ENCODE measurements at places on chromosomes 13 and 19.
A peak's percentile ranks its signal among the peaks of the same experiment; 100 is the strongest.

- no peak for DNase-seq
These were observed 14.9 kb downstream of the FXYD5 start for GRCh38 chr19:35169221-35169995.

GRCh38 chr19:14507704-14508542 lies 10.3 kb downstream of the DNAJB1 start:
- no peak for DNase-seq

DNA sequence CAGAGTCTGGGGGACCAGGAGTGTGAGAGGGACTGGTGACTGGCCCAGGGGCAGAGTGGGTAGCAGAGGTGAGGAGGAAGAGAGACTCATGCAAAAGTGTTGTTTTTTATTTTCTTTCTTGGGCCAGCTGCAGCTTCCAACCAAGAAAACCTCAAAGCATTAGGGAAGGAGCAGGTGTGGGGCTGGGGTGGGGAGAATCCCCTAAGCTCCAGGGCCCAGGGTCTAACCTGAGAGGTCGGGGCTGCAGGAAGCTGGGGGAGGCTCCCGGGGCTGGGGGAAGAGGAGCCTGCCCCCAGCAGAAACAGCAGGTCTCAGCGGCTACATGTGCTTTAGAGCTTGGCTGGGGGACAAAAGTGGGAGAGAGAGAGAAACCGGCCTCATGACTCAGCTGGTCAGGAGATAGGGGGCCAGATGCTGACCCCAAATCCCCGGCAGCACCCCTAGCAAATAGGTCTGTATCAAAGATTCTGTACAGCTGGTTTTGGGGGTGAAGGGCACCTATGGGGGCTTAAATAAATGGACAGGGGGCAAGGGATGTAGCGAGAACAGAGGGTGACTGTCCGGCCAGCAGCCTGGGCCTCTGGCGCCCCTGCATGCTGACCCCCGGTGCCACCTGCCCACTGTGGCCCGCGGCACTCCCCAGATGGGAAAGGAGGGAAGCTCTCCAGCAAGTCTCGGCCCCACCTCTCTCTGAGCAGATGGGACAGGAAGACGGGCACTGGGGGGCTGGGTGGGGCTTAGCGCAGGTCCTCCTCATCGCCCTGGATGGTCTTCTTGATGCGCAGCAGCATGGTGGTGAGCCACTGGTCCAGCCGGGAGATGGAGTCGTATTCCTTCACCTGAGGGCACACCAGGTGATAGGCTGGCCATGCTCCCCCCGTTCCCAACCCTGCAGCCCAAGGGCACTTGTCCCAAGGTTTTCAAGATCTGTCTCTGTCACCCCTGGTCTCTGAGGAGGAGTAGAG lies 3.8 kb upstream of the KPTN start:
- DNase-seq, result no peak

DNA sequence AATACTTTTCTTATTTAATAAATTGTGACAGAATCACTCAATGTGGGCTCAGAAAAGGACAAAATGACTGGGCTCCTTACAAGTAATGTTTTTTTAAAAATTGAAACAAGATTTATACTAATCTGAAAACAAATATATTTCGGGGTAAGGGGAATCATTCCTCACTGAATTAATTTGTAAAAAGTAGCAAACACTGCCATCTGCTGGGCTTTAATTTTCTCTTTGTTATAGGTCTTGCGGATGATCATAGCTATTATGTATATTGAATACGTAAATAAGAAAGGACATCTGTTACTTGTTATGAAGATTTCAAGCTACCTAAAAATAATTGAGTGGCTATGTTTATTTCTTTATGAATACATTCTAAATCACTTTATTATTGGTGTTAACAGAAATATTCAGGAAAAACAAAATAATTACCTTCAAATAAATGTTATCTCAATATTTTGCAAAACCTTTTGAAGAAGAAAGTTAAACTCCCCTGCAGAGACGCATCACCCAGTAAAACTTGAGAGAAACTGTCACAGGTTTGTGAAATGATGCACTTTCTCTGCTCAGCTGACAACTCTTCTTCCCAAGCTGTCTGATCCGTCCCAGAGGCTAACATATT lies 17.8 kb upstream of the ENOX1 start:
- DNase-seq, result no peak

DNA sequence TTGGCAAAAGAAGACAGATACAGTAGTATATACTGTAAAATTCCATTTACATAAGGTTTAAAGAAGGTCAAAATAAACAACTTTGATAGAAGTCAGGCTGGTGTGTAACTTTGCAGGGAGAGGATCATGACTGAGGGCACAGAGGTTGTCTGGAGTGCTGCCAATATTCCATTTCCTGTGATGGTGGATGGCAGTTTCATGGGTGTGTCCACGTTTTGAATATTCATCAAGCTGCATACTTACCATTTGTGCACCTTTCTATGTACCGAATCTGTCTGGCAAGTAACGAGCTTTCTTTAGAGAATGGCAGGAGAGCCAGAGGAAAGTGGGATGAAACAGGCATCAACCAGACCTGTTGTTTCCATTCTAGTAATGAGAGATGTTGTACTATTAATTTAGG lies 420.5 kb upstream of the HTR2A start:
- no peak for DNase-seq

- DNase-seq, result no peak
These were observed 72.7 kb downstream of the URI1 start for GRCh38 chr19:30014770-30015169.

- no peak for DNase-seq
These were observed 1759.9 kb upstream of the PCDH20 start for GRCh38 chr13:63175536-63175935.

GRCh38 chr19:55160128-55160985 lies 2.8 kb upstream of the TNNI3 start:
- peak; percentile 67 for DNase-seq

DNA sequence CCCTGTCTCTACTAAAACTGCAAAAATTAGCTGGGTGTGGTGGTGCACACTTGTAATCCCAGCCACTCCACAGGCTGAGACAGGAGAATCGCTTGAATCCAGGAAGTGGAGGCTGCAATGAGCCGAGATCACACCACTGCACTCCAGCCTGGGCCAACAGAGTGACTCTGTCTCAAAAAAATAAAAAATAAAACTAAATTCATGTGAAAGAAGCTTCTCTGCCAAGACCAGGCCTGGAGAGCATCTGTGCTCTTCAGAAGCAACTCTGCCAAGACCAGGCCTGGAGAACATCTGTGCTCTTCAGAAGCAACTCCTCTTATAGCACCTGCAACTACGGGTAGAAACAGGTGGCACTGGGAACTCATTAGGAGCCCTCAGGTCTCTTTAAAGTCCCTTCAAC lies 37.7 kb downstream of the CRYL1 start:
- DNase-seq, result no peak

- peak; percentile 72 for DNase-seq
These were observed 15.0 kb upstream of the SLC35E1 start for GRCh38 chr19:16586991-16587832.

DNA sequence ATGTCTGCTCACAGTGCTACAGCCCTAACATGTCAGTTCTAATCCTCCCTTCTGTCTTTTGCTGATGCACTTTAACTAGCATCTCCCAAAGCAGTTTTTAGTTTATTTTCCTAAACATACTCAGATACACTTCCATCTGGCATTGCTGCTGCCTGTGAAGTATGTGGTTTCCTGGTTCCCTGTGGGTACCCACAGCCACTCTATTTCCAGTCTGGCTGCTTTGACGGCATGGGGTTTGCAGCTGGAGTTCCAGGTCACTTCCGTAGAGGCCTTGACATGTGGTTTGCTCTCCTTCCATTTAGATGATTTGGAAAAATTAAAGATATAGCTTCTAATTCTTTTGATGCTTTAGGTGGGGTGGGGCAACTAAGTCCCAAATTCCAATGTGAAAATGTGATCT lies 375.5 kb downstream of the PCDH20 start:
- DNase-seq, result no peak

GRCh38 chr13:40469581-40470310 lies 196.7 kb downstream of the FOXO1 start:
- no peak for DNase-seq

DNA sequence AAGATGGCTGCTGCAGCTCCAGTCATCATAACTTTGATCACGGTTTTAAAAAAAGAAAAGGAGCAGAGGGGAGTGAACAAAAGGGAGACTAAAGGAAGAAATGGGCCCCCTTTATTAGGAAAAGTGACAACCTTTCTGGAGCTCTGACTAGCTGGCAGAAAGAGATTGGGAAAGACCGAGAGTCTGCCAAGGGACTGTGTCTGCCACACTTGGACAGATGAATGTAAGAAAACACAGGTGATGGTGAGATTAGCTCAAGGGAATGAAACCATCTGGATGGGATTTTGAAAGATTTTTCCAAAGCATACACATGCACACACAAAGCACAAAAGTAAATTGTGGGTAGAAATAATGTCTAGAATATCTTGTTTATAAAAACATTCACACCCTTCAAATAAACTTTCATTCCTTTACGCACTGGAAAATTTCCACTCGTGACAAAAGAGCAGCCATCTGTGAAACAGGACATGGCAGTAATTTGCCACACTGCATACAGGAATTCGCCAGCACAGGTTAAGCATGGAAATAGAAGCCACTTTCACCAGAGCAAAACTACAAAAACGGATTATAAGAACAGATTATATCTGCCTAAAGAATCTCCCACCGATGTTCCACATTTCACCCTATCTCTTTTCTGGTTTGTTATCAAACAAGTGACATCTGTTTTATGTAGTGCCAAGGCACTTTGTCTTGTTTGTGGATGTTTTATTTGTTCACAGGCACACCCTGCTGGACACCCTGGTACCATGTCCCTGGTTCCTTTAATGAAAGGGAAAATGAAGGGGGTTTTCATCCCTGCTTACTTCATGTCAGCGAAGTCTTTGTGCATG lies 819.5 kb downstream of the DIAPH3 start:
- no peak for DNase-seq

Data from T-helper 22 cell (primary cell).